ENCODE measurements at places on chromosomes 16 and 17. TPM values are rescaled to one million over a fixed set of nuclear protein-coding genes. Genes with fewer than 3 reads are reported as not detected.

GRCh38 chr16:23679986-23680336 is 1.3 kb downstream of the PLK1 start:
- DNase-seq, result no peak

DNA sequence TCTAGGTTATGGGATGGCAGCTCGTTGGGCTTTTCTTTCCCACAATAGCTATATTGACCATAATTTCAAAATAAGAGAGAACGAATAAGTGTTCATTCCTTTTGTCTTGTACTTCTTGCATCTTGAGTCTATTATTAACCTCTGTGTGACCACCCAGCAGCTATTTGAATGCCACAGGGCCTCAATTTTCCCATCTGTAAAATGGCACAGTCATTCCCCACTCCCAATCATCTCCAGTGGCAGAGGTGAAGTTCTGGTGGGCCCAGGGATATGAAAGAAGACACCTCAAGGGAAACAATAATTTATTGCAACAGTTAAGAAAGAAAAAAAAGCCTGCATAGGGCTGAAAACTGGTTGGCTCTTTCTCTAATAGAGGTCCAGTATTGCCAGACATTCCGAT is 28.6 kb upstream of the NKD1 start:
- no peak for DNase-seq

GRCh38 chr17:77475016-77475976 is 334.5 kb downstream of the SEC14L1 start:
- DNase-seq, result peak; percentile 86

DNA sequence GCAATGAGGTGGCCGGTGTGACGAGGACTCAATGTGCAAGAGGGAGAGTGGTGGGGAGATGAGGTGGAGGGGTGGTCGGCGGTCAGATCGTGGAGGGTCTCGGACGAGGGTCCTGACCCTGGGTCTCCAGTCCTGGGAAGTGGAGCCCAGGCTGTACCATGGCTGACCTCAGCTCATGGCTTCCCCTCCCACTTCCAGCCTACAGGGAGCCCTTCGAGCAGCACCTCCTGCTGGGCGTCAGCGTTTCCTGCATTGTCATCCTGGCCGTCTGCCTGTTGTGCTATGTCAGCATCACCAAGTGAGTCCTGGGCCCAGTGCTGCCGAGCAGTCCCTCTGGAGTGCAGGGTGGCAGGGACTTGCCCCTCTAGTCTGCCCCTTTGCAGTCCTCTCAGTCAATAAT is 41.8 kb downstream of the IL4R start:
- DNase-seq, result peak; percentile 75

DNA sequence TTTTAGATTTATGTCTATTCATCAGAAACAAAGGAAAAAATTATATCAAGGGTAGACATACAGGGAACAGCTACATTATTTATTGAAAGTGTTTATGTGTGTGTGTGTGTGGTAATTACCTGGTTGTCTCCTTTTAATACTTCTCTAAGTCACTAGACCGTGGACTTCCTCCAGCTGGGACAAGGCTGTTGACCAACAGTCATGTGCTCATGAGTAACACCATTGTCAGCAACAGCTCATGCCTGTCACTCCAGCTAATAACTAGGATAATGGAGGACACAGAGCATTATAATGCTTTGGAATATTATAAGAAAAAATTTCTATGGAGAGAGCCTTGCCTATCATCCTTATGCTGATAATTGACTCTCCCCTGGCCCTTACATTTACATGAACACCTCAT is 125.3 kb upstream of the SALL1 start:
- no peak for DNase-seq

CCL4L2 gene
- 6.4 TPM for total RNA-seq

ACSM3 gene
- 21.8 TPM for total RNA-seq

GRB2 gene
- 168 TPM for total RNA-seq

GRCh38 chr17:79001190-79002020 is 8.2 kb downstream of the CANT1 start:
- DNase-seq, result no peak

- peak; percentile 74 for DNase-seq
Observed at GRCh38 chr16:31487720-31488467, 5.0 kb downstream of the SLC5A2 start.

GRCh38 chr17:15274017-15274416 is 8.9 kb upstream of the PMP22 start:
- DNase-seq, result no peak

DNA sequence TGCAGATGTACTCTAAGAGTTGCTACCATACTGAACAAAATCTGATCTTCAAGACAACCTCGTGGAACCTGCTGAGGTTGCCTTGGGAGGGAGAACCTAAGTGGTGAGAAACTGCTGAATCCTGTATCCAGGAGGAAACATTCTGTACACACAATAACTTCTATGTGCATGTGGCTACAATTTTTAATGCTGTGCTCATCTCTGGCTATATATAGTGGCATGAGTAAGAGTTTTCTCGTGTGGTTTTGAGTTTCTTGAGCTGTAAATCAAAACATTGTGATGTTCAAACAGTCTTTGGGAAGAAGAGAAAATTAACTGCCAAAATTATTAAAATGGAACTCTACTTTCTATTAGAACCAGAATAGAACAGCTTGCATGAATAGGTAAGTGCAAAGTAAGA is 206.8 kb downstream of the CA10 start:
- DNase-seq, result no peak

- no peak for DNase-seq
Observed at GRCh38 chr17:11492511-11492910, 105.8 kb upstream of the DNAH9 start.

PERCC1 gene
- not detected for total RNA-seq

GRCh38 chr17:27529230-27529796 is 73.1 kb downstream of the KSR1 start:
- DNase-seq, result no peak

DNA sequence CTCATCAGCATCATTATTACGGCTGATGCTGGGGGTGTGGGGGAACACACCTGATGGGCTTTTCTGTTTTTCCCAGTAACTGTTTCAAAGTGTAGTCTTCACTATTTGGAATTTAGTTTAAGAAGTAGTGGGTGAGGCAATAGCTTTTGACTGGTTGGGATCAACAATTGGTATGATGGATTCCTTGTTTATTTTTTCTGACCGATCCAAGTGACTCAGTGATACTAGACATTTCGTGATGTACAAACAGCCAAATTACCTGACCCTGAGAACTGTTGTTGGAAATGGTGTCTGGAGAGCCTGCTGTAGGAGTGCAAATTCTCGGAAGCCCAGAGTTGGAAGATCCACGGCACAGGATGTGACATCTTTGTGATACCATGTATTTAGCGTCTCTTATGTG is 204.2 kb downstream of the PRKCA start:
- DNase-seq, result no peak

RAI1 gene
- 16.4 TPM for total RNA-seq

GRCh38 chr17:2450016-2450650 is 49.3 kb upstream of the MNT start:
- no peak for DNase-seq

DNA sequence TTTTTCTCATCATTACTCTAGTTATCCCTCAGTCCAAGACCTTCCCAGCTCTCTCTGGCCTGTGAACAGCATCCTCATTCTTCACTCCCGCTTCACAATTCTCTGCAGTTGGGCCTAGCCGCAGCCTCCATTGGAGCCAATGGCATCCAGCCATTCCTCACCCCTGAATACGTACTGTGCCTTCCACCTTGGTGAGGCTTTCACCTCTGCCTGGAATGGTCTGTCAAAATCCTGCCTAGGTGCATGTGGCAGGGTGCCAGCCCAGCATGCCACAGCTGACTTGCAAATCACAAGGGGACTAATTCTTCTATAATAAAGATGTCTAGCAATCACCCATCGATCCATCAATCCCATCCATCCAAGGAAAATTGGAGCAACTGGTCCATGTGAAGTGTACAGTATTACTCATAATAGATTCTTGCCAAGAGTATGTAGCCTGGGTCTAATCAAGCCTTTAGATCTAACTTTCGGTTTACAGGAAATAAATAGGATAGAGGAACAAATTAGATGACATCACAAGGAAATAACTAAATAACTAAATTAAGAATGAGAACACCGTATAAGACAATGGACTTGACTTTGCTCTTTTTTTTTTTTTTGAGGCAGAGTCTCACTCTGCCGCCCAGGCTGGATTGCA is 5.1 kb upstream of the CX3CL1 start:
- DNase-seq, result no peak

GRCh38 chr17:6232732-6233101 is 162.5 kb downstream of the WSCD1 start:
- DNase-seq, result no peak

ST6GALNAC1 gene
- 0.89 TPM for total RNA-seq

MYH2 gene
- total RNA-seq, result not detected

GRCh38 chr17:39281806-39282205 is 56.1 kb upstream of the STAC2 start:
- no peak for DNase-seq

RGS11 gene
- 0.11 TPM for total RNA-seq

TBC1D28 gene
- not detected for total RNA-seq

ARSG gene
- 7.8 TPM for total RNA-seq

DNA sequence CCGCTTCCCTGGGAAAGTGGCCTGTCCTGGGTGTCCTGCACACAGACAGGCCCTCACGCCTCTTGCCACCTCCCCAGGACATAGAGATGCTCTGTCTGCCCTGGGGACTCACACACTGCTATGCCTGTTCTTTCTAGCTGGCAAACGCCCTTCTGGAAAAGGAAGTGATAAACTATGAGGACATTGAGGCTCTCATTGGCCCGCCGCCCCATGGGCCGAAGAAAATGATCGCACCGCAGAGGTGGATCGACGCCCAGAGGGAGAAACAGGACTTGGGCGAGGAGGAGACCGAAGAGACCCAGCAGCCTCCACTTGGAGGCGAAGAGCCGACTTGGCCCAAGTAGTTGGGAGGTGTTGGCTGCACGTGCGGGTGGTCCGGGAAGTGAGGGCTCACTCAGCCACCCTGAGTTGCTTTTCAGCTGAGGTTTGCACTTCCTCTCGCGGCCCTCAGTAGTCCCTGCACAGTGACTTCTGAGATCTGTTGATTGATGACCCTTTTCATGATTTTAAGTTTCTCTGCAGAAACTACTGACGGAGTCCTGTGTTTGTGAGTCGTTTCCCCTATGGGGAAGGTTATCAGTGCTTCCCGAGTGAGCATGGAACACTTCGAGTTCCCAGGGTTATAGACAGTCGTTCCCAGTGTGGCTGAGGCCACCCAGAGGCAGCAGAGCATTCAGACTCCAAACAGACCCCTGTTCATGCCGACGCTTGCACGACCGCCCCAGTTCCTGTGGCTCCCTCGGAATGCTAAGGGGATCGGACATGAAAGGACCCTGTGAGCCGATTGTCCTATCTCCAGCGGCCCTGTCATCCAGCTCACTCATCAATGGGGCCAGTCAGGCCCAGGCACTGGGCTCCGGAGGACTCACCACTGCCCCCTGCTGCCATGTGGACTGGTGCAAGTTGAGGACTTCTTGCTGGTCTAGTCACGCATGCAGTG is 3.5 kb upstream of the RPL13 start:
- peak; percentile 93 for DNase-seq

SLC47A2 gene
- total RNA-seq, result not detected

PCTP gene
- total RNA-seq, result 7.6 TPM

- DNase-seq, result no peak
Observed at GRCh38 chr16:64180136-64180900, 941.5 kb downstream of the CDH11 start.

RDM1 gene
- total RNA-seq, result 4.4 TPM

PTX4 gene
- total RNA-seq, result not detected

SNX20 gene
- 48.9 TPM for total RNA-seq

DNA sequence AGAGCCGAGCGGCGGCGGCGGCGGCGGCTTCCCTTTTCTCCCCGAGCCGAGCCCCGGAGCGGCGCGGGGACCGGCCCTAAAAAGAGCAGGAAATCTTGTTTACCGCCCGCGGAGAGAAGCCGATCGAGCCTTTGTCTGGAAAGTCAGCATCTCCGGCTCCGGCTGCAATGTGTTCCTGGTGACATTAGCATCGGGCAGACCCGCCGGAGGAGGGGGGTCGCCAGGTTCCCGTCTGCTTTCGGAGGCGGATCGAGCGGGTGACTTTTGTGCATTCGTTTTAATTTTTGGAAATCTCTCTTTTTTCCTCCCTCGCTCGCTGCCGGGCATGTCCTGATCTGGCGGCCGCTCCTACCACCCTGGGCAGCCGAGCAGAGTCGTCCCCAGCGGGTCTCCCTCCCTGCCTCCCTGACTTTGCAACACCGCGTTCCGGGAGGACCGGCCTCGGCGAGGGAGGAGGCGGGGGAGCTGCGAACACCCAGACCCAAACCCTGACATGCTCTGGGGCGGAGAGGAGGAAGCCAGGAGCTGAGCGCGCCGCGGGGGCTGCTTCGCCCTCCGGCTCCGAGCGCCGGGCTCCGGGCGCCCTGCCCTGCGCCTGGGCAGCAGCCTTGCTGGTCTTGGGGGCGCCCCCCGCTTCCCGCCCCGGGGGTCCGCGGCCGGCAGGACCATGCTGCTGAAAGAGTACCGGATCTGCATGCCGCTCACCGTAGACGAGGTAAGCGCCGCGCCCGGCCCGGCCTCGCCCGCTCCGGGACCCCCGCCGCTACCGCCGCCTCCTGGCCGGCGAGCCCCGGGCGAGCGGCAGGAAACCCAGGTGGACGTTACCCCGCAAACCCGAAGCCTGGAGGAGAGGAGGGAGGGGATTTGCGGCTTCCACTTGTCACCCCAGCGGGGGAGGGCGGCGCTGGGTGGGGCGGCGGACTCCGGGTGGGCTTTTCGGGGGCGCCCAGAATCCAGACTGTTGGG is 690 bp downstream of the PITPNC1 start:
- peak; percentile 72 for DNase-seq

GRCh38 chr16:79651363-79651762 is 50.8 kb upstream of the MAF start:
- no peak for DNase-seq

GRCh38 chr16:58243528-58244004 is 45.7 kb upstream of the CSNK2A2 start:
- DNase-seq, result no peak

HIC1 gene
- 13.6 TPM for total RNA-seq

GRCh38 chr16:69680358-69680757 is 46.0 kb downstream of the NQO1 start:
- DNase-seq, result no peak

PRSS36 gene
- 0.43 TPM for total RNA-seq

- peak; percentile 49 for DNase-seq
Observed at GRCh38 chr17:32483451-32484019, 3.3 kb upstream of the CDK5R1 start.

DNA sequence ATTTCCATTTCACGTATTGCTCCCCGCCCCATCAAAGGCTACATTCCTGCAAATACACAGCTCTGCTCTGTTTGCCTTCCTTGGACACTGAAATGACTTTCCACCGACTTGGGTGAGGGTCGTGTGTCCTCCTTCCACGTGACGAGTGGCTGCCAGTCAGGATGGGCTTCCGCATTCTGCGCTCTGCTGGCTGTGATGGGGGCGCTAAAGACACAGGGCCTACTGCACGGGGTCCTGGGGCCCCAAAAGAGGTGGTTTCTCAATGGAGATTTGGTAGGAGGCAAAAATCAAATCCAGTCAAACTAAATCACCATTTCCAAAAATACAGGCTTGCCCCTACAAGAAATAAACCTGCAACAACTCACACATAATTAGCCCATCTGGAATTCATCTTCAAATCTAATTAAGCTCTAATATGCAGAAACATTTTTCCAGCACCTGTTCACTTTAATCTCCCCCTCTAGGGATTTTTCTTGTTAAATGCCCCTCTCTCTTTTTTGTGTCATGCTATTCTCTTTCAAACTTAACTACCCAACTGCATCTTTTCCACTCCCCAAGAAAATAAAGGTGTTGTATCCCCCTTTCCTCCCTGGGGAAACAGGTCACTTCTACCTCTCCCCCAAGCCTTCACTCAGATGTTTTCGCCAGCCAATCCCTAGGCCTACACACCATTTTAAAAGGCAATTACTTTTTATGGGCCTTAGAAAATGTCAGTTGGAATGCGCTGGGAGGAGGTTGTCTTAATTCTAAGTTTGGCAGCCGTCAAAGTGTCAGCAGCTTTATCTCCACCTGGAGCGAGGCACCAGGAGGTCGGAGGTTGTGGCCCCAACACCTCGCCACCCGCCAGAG is 21.9 kb upstream of the FAAP100 start:
- DNase-seq, result no peak

FOXL1 gene
- not detected for total RNA-seq

Measured in activated CD4-positive, alpha-beta T cell treated with anti-CD3 and anti-CD28 coated beads for 36 hours (primary cell).